ENCODE measurements at places on chromosomes 5 and 9.
A peak's percentile ranks its signal among the peaks of the same experiment; 100 is the strongest.

- no peak for DNase-seq
Measured at GRCh38 chr9:19788152-19788551, 685 bp downstream of the SLC24A2 start.

GRCh38 chr9:129334105-129334935 is 156.3 kb upstream of the IER5L start:
- peak; percentile 17 for DNase-seq

GRCh38 chr5:79484731-79485130 is 29.2 kb downstream of the HOMER1 start:
- DNase-seq, result no peak

GRCh38 chr5:133015466-133015865 is 10.9 kb downstream of the ZCCHC10 start:
- no peak for DNase-seq

DNA sequence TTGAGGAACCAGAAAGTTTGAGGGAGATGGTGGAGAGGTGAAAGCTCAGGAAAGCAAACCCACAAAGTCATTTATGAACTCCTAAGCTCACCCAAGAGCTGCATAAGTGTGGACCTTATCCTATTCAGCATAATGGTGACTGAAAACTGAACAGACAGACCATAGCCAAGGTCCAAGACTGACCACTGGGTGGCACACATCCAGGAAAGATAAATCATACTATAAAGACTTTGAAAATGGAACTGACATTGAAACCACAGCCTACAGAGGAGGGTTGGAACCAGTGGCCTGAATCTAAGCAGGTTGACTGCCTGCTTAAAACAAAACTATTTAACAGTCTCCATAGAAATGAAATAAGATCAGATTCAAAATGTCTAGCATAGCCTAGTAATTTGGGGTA is 121.0 kb upstream of the RGS7BP start:
- no peak for DNase-seq

GRCh38 chr5:2872676-2873075 is 121.2 kb upstream of the IRX2 start:
- no peak for DNase-seq

- no peak for DNase-seq
Measured at GRCh38 chr5:110738503-110738811, 350 bp upstream of the SLC25A46 start.

- DNase-seq, result no peak
Measured at GRCh38 chr9:124834591-124834990, 18.7 kb upstream of the WDR38 start.

DNA sequence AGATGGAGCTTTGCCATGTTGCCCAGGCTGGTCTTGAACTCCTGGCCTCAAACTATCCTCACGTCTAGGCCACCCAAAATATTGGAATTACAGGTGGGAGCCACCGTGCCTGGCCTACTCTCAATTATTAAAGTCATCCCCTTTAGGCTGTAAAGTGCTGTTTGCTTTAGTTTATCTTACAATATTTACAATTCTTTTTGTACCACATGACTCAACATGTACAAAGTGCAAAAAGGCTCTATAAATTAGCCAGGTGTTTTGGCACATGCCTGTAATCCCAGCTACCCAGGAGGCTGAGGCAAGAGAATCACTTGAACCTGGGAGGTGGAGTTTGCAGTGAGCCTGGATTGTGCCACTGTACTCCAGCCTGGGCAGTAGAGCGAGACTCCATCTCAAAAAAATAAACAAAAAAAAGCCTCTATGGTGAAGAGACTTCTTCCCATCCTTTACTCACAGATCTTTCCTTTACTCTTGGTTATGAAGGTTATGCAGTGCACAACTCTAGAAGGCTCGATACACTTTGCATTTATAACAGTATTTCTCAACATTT is 28.5 kb upstream of the MLLT3 start:
- no peak for DNase-seq

- DNase-seq, result no peak
Measured at GRCh38 chr5:88509403-88509802, 240.8 kb upstream of the TMEM161B start.

GRCh38 chr5:155085282-155085989 is 71.9 kb downstream of the KIF4B start:
- no peak for DNase-seq

- no peak for DNase-seq
Measured at GRCh38 chr5:59786334-59786805, 107.2 kb downstream of the PDE4D start.

DNA sequence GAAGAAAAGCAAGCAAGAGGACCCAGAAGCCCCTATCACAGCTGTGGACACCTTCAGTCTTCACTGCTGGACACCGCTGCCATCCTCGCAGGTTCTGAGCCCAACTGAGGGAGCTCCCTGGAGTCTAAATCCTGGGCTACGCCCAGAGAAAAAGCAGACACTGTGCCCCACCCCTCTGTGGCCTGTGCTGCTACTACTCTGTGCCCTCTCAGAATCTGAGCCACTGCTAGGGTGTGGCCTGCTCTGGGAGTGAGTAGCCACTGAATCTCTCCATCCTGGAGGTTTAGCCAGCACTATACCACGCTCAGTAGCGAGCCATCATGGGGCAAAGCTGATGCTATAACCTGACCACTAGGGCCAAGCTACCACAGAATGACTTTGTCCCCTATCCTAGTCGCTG is 338.2 kb downstream of the NPR3 start:
- no peak for DNase-seq

DNA sequence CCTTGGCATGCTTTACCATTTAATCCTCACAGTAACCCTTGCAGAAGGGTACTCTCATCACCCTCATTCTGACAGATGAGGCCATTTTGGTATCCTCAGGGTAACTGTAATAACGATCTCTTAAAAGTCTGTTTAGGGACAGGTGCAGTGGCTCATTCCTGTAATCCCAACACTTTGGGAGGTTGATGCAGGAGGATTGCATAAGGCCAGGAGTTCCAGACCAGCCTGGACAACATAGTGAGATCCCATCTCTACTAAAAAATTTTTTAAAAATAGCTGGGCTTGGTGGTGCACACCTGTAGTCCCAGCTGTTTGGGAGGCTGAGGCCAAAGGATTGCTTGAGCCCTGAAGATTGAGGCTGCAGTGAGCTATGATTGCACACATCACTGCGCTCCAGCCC is 31.8 kb downstream of the CSF1R start:
- DNase-seq, result no peak

- no peak for DNase-seq
Measured at GRCh38 chr5:33933723-33934169, 2.4 kb upstream of the RXFP3 start.

DNA sequence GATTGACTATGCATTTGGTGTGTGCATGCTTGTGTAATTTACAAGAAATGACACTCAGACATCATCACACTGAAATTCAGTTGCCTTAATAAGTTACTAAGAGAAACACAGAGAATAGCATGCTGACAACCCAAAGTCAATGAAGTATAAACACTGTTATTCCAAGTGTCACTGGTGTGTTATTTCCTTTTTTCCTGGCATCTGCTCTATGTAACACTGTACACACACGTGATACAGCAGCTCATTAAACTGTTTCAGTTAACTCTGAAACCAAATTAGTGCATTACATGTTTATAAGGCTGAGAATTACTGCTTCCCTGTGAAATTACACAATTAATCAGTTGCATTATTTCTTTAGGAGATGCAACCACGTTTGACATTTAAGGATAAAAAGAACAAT is 252.7 kb downstream of the EFNA5 start:
- DNase-seq, result no peak

- DNase-seq, result no peak
Measured at GRCh38 chr5:150184990-150185912, 4.6 kb upstream of the SLC6A7 start.

DNA sequence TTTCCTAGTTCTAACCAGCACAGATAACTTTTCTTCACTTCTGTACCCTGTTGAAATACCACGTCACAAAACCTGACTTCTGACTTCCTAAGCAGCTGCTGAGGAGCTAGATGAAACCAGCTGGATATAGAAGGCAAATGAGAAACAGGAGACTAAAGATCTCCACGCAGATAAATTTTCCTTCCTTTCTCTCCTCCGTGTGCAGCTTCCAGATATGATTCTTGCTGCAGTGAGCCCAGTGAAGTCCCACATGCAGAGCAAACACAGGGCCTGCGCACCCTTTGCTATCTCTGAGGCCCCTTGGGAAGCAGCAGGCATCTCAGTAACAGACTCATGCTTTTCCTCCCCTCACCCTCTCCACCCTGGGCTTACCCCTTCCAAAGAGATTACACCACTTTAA is 1638.3 kb downstream of the MAT2B start:
- DNase-seq, result no peak

DNA sequence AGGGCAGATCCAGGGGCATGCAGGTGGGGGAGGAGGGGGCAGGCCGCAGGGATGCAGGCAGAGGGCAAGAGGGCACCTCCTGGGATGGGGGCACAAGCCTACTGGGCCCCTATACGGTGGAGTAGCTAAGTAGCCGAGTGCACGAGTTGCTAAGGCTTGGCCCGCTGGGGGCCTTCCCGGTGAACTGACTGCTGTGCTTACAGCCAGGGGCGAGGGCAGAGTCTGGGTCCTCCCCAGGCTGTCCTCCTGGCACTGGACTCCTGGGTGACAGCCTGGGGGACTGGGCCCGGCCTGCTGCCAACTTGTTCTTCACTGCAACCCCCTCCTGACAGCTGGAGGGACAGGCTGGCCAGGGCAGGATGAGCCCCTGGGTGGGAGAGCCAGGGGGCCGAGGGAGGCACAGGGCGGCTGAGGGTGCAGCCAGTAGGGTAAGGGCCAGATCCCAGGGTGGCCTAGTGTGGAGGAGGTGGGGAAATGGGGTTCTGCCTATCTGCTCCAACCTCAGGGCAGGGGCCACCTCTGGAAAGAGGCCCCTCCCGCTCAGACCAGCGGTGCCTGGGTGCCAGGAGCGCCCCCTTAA is 1.7 kb upstream of the EGFL7 start:
- no peak for DNase-seq

DNA sequence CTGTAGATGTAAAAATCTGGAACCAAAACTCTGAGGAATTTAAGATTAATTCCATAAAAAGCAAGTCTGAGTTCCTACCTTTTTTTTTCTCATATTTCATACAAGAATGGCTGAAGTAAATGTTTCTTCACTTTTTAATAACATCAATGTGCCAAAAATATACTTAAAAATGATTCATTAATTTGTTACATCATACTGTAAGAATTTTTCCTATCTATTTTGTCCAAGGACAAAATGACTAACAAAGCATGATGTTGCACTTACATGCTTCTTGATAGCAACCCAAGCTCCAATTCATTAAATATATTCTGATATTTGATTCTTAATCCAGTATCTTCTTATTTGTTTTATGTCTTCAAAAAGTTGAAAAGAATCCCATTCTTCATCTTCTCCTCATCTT is 988.3 kb downstream of the TLE1 start:
- no peak for DNase-seq

All from stimulated activated CD4-positive, alpha-beta T cell treated with anti-CD3 and anti-CD28 coated beads, Interleukin-4, amount 100 ng/mL, for 4 hours (primary cell).